ENCODE measurements at places on chromosomes 7 and 10. TPM values are rescaled to one million over a fixed set of nuclear protein-coding genes. Genes with fewer than 3 reads are reported as not detected.
A peak's percentile ranks its signal among the peaks of the same experiment; 100 is the strongest.

- peak; percentile 93 for DNase-seq
Observed at GRCh38 chr7:5692112-5692844, 89.2 kb downstream of the RNF216 start.

DNA sequence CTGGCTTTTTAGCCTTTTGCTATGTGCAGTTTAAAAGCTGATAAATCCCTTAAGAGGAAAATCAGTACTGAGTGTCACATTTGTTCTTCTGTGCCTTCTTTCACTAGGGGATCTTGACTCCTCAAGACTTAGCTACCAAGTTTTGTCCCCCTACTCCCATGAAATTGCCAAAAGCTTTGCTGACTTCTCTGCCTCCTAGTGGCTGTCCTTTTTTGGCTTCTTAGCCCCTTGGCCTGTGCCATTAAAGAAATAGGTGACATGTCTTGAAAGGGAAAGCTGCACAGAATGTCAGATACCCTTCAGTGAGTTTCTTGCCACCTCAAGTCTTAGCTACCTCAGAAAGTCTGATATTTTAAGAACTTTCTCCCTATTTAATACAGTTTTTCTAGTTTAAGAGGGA is 10.5 kb downstream of the MKLN1 start:
- no peak for DNase-seq

DNA sequence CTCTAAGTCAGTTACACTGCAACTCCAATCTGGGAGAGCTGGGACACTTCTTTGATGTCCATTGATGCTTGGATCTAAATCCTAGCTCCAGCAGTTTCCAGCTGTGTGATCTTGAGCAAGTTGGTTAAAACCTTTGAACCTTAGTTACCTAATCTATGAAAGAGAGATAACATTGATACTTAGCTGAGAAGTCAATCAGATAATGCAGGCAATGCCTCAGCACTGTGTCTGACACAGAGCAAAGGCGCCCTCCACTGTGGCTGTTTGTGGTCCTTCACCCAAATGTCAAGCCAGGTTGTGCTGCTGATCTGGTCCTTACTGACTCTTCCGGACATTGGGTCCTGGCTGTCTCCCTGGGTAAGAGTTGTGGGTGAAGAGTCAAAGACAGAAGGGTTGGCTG is 20.2 kb downstream of the DNTT start:
- DNase-seq, result no peak

GRCh38 chr7:151686016-151686766 is 166.5 kb upstream of the RHEB start:
- DNase-seq, result no peak

- no peak for DNase-seq
Observed at GRCh38 chr7:1669954-1670893, at the start of gene ELFN1. TSS of gene ELFN1 (plus strand) at chr7:1670277. CDS start at chr7:1744597, 74,320 bp downstream.

- no peak for DNase-seq
Observed at GRCh38 chr10:18155321-18155720, 15.1 kb downstream of the CACNB2 start.

DNA sequence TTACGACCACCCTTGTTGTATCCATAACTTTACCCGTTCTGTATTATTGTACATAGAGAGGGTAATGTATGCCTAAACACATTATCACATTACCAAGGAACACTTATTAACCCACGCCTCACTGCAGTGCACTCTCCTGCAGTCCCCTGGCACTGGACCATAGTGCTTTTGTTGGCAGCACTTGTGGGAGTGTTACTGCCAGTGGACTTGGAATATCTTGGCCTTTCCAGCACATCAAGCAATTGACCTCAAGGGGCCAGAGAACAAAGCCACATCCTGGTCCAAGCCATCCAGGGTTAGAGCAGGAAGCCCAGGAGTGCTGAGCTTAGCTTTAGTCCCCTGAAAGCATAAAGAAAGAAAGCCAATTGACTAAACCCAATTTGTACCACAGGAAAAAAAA is 304.2 kb downstream of the PCDH15 start:
- DNase-seq, result peak; percentile 6

GRCh38 chr7:18607025-18607424 is 111.5 kb downstream of the HDAC9 start:
- peak; percentile 43 for DNase-seq

MMS19 gene
- total RNA-seq, result 152 TPM

LIPJ gene
- not detected for total RNA-seq

CPA4 gene
- 25.9 TPM for total RNA-seq

MSMB gene
- not detected for total RNA-seq

Measured in HT1080 (cell line).